ENCODE measurements at places on chromosomes 13 and 19. TPM values are rescaled to one million over a fixed set of nuclear protein-coding genes. Genes with fewer than 3 reads are reported as not detected.

DNA sequence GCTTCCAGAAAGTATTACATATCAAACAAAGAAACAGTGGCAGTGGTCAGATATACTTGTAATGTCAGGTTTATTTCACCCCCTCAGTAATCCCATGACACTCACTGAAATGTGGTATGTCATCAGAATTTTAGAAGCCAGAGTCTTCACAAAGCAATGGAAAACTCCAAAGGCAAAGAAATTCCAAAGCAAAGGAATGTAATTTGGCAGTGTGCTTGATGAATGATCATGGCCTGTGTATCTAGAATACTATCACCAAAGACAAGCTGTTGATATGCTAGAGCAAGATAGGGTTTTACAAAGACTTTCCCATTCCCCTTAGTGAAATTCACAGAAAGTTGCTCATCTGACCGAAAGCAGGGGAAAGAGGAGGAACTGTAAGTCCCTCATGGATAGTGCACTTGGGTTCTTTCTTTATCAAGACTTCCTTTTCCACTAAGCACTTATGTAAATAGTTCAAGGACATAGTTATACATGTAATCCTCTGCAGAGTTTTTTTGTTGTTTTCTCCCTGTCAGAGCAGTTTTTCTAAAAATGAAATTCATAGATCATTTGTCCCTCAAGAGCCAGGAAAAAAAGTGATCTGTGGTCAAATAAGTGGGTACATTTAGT, 243.4 kb downstream of the NHLRC3 start:
- DNase-seq = no peak

GRCh38 chr19:35470128-35470527, 20.1 kb downstream of the KRTDAP start:
- no peak for DNase-seq

LHB gene
- not detected for total RNA-seq

MED26 gene
- 8.0 TPM for total RNA-seq

ZNF177 gene
- 1.8 TPM for total RNA-seq

DNA sequence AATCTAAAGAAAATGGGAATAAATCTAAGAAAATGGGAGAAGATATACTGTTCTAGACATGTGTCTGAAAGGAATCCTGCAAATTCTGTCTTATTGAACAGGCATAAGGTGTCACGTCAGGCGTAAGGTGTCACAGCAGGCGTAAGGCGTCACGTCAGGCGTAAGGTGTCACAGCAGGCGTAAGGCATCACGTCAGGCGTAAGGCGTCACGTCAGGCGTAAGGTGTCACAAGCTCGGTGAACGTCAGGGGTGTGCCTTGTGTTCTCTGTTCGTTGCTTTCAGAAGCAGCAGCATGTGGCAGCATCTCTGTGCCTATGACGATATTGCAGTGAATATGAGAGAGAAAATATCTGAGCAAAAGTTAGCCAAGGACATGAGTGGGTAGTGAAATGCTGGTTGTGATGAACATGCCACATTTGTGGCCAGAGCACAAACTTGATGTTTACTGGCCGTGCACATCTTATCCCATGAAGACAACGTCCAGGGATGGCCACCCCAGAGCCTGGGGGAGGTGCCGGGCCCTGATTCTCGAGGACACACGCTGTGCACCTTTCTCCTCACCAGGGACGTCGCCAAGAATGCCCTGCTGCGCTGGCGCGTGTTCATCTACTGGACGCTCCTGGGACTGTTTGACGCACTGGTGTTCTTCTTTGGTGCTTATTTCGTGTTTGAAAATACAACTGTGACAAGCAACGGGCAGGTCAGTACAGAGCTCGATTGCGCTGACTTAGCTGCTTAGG, 107.0 kb upstream of the MCF2L start:
- DNase-seq = no peak

All from omental fat pad (tissue), 4 donors.